Smooth muscle cell of the pulmonary artery (primary cell): ENCODE measurements at places on chromosomes 5 and 9. TPM values are rescaled to one million over a fixed set of nuclear protein-coding genes. Genes with fewer than 3 reads are reported as not detected.

BNIP1 gene
- total RNA-seq, result 10.0 and 12.5 TPM in 2 replicates

SLC6A18 gene
- not detected in 2 replicates for total RNA-seq

MEIKIN gene
- not detected in 2 replicates for total RNA-seq

TLX3 gene
- total RNA-seq, result not detected in 2 replicates

CSNK1G3 gene
- total RNA-seq, result 39.7 and 45.7 TPM in 2 replicates

PCDHA7 gene
- 1.4 and 1.7 TPM in 2 replicates for total RNA-seq

MARVELD2 gene
- total RNA-seq, result 1.6 and 1.7 TPM in 2 replicates

PTCD2 gene
- 11.7 and 11.9 TPM in 2 replicates for total RNA-seq

CDO1 gene
- 10.9 and 12.5 TPM in 2 replicates for total RNA-seq

HINT1 gene
- 91.1 and 104 TPM in 2 replicates for total RNA-seq

WNT8A gene
- not detected in 2 replicates for total RNA-seq

ARL14EPL gene
- total RNA-seq, result not detected in 2 replicates

CAPSL gene
- 0.07 TPM in 1 of 2 replicates, not detected in the other for total RNA-seq

MYORG gene
- total RNA-seq, result 2.2 and 2.5 TPM in 2 replicates

NR5A1 gene
- not detected in 2 replicates for total RNA-seq

KCNV2 gene
- not detected in 2 replicates for total RNA-seq

PCDHB9 gene
- total RNA-seq, result 0.40 and 0.59 TPM in 2 replicates

SH3RF2 gene
- total RNA-seq, result 1.6 and 13.1 TPM in 2 replicates

KIF12 gene
- not detected in 2 replicates for total RNA-seq

PRLR gene
- 0.07 and 0.10 TPM in 2 replicates for total RNA-seq

OTULINL gene
- 0.46 and 1.0 TPM in 2 replicates for total RNA-seq

NUTM2G gene
- not detected in 2 replicates for total RNA-seq

NCS1 gene
- 45.8 and 91.2 TPM in 2 replicates for total RNA-seq

PHF24 gene
- total RNA-seq, result 0.07 and 0.10 TPM in 2 replicates

GNA14 gene
- 1.6 and 6.3 TPM in 2 replicates for total RNA-seq

RBM18 gene
- total RNA-seq, result 9.9 and 12.6 TPM in 2 replicates

MLANA gene
- total RNA-seq, result not detected in 2 replicates

ZNF483 gene
- total RNA-seq, result 1.1 and 1.6 TPM in 2 replicates

RASGEF1C gene
- total RNA-seq, result not detected in 2 replicates

ENHO gene
- total RNA-seq, result 0.13 TPM in 1 of 2 replicates, not detected in the other
